Cortex of kidney (tissue), 1 donor: ENCODE measurements at places on chromosomes 5 and 9.

GRCh38 chr5:80437326-80437725 is 29.5 kb downstream of the ZFYVE16 start:
- no peak for DNase-seq

GRCh38 chr9:137902646-137903045 is 25.1 kb downstream of the CACNA1B start:
- no peak for DNase-seq

- no peak for DNase-seq
Measured at GRCh38 chr5:2738700-2739359, 12.6 kb downstream of the IRX2 start.

GRCh38 chr9:1002678-1003077 is 26.2 kb downstream of the DMRT3 start:
- DNase-seq: no peak

- no peak for DNase-seq
Measured at GRCh38 chr9:133956520-133957076, 35.5 kb downstream of the VAV2 start.

DNA sequence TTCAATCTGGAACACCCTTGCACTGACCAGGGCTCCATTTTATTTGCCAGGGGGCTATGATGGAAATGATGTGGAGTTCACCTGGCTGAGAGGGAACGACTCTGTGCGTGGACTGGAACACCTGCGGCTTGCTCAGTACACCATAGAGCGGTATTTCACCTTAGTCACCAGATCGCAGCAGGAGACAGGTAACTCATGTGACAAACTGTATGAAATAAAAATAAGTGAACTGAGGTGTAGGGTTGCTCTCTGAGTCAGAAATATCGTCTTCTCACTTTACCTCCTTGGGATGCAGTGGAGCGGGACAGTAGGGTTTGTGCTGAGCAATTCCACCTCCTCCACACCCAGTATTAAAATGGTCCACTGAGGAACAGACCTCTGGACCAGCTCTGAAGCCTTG is 22.1 kb downstream of the GABRP start:
- no peak for DNase-seq

DNA sequence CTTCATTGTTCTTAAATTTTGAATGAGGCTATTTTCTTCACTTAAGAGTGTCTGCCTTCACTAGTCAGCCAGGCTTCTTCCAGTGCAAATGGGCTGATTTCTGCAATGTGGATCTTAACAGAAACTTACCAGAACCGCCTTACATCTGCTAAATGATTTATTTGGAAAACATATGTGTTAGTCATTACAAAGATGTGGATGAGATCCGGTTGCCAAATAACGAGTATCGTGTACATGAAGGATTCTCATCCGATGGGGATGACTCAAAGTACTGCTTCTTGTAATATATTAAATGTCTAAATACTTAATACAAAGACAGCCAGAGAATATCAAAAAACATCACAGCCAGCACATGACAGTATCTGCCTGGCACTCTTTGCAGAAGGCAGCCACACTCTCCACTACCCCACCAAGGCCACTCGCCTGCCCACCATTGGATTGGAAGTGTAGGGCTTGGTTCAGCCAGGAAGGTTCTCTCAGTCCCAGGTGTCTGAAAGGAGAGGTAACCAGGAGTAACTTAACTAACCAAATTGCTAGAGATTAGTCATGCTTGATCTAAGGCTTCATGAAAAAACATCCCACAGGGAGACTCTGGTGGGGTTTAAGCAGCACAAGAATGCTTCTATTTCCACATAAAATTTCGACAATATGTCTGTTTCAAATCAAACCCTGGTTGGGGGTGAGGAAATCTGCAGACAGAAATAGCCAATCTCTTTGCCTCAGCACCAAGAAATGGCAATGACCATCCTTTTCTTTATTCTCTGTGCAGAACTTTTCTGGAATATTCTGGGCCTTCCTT is 174.8 kb downstream of the GADD45G start:
- no peak for DNase-seq

- DNase-seq: no peak
Measured at GRCh38 chr5:76694317-76694716, 21.6 kb upstream of the F2R start.

DNA sequence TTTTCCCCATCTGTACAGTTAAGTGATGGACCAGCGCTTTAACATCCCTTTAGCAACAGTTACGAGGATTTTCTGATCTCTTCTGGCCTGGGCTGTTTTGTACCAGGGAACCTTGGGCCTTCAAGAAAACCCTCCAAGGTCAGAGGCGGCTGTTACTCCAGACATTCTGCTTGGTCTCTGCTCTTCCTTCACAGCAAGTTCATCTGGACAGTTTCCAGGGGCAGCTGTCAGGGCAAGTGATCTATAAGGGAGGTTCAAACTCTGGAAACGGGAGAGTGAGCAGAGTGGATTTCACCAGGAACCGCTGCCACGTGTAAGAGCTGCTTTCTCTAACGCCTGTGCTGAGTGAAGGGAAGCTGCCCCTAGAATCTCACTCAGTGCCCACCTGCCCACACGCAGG is 36.7 kb downstream of the ZNF618 start:
- no peak for DNase-seq
